Activated T-helper 1 cell treated with anti-CD3 and anti-CD28 coated beads, Interleukin-2, amount 50 U/mL, for 16 hours (primary cell): ENCODE measurements at places on chromosomes 2 and 18.

DNA sequence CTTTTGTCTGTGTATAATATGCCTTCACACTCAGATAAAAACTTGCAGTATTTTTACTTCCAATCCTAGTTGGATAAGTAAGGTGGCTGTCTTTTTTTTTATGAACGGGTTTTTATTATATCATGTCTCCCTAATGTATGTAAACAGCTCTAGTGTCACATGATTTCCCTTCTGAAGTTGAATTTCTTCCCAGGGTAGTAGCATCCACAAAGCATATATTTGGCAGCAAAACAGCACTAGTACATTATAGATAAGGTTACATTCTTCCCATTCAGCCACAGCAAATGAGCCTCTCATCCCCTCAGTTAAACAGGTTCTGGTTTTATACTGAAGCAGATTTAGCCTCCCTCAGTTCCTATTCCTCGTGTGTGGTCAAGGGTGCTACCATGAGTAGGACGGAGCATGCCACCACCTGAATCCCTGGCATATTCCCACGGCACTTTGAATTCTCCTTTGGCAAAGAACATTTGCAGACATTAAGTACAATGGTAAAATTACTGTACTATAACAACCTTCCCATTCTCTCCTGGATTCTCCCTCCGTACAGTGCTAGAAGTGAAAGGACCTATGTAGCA lies 15.4 kb upstream of the DTNA start:
- DNase-seq = no peak

DNA sequence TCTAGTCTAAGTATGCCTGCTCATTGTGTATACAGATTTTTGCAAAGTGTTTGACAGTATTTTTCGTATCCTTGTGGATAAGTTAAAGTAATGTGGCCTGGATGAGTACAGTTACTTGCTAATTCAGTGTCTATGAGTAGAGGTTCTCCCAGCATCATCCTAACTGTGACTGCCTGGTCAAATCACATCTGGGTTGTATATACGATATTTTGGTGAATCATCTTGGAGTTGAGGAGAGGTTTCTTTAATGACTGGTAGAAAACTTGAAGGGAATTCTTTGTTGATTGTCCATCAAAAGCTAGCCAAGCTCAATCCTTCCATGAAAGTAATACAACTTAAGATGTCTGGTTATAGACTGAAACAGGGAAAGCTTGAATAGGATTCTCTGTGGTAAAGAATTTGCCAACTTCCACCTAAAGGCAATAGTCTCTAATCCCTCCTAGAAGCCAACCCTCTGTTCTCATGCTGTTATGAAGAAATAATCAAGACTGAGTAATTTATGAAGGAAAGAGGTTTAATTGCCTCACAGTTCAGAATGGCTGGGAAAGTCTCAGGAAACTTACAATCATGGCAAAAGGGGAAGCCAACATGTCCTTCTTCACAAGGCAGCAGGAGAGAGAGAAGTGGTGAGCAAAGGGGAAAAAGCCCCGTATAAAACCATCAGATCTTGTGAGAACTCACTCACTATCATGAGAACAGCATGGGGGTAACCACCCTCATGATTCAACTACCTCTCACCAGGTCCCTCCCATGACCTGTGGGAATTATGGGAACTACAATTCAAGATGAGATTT lies 19.4 kb upstream of the RALBP1 start:
- no peak for DNase-seq

- DNase-seq = no peak
Observed at GRCh38 chr2:185245806-185246205, 492.8 kb upstream of the FSIP2 start.

- DNase-seq = no peak
Observed at GRCh38 chr18:71301596-71301995, 1012.8 kb downstream of the SOCS6 start.

DNA sequence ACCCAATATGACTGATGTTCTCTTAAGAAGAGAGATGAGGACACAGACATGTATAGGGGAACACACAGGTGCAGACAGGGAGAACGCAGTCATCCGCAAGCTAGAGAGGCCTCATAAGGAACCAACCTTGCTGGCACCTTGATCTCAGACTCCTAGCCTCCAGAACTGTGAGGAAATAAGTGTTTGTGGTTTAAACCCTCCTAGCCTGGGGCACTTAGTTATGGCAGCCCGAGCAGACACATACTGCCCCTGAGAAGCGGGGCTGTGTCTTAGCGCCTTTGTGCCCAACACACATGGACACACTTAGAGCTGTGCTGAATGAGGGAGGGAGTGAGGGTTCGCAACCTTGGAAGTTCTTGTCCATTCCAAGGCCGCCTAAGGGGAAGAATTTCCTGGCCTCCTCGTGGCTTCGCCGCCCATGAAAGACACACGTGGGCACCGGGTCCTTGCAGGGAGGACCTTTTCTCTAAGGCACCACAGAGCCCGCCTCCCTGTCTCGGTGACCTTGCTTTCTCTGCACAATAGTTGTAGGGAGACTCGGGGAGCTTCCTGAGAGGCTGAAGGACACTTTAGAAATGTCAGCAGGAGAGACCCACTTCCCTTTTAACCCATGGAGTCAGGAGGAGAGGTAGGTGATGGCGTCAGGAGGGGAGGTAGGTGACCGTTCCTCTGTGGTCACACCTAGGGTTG lies 224.5 kb upstream of the HDAC4 start:
- no peak for DNase-seq

DNA sequence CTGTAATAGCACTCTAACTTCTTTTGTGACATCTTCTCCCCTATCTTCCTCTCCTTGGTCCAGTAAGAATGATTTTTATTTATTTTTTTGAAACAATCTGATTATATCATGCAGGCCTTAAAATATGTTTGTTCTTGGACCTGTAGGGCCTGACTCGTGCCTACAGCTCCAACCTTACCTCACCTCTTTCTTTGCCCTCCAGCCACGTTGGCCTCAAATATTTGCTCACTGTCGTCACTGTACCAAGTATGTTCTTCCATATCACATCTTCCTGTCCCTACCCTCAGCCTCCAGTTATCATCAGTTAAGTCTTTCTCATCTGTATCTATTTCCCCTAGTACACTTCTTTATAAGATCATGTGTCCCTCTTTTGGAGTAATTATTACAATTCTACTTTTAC lies 125.5 kb downstream of the CDH7 start:
- no peak for DNase-seq

DNA sequence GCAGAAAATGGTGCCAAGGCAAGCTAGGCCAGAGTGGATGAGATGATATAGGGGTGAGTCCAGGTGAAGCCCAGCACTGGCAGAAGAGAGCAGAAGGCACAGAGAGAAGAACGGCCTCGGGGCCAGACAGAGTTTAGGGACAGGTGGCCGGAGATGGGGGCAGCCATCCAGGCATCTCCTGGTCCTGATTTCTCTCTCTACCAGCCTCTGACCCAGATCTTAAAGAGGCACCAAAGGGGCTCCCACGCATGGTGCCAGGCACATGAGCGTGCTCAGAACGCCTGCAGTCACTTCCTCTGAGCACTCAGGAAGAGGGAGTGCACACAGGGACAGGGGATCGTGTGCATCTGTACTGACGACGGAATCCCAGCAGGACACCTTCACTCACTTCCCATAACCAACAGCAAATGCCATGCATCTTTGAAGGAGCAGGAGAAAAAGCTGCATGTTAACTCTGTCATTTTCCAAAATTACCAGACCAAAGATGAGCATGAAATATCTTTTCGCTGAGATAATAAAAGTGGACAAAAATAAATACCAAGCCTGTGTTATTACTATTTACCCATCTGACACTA lies 427.8 kb upstream of the MYT1L start:
- DNase-seq = no peak

- no peak for DNase-seq
Observed at GRCh38 chr2:31378389-31378788, 36.2 kb downstream of the XDH start.

DNA sequence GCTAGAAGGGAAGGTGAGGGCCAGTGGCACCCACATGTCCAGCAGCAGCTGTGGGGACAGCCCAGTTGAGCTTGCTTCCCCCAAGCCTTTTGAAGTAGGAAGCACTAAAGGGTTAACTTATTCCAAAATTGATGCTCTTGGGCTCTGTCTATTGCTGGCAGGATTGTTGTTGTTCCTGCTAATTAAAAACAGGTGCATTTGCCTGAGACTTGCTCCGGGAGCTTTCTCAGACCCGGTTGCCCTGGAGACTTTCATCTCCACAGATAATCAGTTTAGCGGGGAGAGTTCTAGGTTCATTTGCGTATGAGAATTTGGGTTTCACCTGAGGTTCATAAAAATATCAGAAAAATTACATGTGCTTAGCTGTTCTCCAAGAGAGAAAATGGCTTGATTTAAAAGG lies 277.3 kb downstream of the LRATD1 start:
- no peak for DNase-seq

GRCh38 chr2:54572636-54573536 lies 116.8 kb downstream of the SPTBN1 start:
- DNase-seq = no peak

- DNase-seq = no peak
Observed at GRCh38 chr2:101330253-101330933, 21.9 kb upstream of the RNF149 start.

- DNase-seq = no peak
Observed at GRCh38 chr18:7597500-7597899, 30.4 kb downstream of the PTPRM start.

DNA sequence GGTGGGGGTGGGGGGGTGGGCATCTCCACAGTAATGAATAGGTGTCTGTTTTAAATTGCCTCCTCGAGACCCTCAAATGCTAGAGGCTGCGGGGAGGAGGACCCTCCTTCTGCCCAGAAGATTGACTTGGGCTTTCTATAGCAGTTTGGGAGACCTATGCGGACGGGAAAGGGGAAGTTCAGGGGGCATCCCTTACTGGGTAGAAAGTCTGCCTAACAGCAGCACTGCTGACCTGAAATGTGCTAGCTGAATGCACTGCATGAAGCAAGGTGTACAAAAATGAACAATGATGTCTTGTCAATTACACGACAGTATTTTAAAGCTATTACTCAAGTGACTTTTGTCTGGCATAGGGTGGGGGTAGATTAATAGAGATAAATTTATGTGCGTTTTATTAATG lies 2.5 kb downstream of the DCC start:
- DNase-seq = no peak

GRCh38 chr2:98037666-98038336 lies 42.1 kb upstream of the TMEM131 start:
- no peak for DNase-seq

- DNase-seq = no peak
Observed at GRCh38 chr2:104582471-104582870, 271.4 kb upstream of the POU3F3 start.

GRCh38 chr18:29439398-29439797 lies 1262.5 kb upstream of the CDH2 start:
- DNase-seq = no peak

GRCh38 chr18:28013066-28013465 lies 163.9 kb downstream of the CDH2 start:
- no peak for DNase-seq

- DNase-seq = no peak
Observed at GRCh38 chr18:23881778-23882177, 132.8 kb upstream of the TTC39C start.

DNA sequence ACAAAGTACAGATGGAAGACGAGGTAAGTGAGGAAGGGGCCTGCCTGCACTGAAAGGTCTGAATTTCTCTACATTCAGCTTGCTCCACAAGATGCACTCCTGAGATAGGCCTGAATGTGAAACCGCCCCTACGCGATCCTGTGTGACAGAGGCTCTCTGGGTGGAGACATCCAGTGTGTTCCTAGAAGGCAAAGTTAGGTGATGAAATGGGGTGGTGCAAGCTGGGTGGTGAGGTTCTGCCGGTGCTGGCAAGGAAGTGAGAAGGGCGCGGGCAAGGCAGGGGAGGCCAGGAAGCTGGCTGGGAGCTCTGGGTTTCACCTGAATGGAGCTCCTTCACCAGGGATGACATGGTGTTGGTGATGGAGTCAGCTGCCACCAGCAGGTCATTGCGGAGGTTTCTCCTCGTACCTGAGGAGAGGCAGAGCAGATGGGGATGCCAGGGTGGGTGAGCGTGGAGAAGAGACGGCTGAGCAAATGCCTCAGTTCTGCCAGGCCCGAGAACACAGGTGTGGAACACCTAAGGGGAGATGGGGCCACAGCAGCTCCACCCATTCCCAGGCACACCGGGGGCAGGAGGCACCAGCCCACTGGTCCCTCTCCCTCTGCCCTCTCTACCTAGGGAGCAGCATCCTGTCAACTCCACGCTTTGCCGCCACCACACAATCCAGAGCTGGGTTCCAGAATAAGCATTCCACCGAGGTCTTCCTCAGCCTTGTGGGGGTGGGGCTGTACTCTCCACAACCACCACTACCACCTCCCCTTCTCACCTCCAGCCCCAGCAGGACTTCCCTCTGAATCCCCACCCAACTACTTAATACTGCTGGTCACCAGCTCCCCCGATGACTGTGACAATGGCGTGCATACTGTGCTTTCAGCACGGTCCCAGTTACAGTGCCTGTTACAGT lies 45.5 kb upstream of the DNMT3A start:
- DNase-seq = no peak

DNA sequence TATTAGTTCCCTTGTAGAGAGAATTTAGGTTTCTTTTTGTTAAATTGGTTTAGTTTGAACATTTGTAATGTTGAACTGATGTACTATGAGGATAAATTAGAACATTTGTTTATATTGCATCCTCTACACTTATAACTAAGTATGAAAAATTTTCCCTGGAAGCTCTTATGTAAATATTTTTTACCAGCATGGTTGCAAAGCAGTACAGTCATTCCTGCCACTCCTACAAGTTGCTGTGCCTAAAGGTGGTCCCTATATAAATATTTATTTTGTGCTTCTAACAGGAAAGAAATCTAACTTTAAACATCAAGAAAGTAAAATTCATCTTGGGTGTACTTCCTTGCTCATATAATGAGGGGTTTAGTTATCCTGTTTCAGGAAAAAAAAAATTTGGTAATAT lies 14.2 kb downstream of the TWSG1 start:
- no peak for DNase-seq

DNA sequence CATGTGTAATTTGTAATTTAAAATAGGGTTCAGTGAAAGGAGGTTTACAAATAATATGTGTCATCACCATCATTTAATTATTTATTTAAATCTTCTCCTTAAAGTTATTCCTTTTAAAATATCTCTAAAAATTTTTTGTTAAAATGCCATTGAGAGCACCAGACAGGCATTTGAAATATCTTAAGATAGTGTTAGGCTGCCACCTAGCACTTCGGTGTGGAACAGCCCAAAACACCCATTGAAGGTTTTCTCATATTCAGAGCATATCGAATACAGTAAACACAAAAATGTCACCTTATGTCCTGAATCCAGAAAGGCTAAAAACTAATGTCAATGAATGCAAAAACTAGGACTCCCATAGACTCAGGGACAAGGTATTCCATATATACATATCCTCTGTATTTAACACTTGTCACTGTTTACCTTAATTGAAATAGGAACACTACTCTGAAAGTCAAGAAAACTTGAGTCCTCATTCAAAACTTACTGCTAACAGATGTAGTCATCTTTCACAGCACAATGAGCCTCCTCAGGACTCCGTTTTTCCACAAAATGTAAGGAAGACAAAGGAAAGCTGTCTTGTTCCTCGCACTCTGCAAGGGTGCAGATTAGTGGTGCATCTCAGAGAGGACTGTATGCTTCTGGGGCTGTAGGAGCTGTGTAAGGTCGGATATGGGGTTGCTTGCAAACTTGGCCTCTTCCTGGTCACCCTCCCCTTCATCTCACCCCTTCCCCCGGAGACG lies 329.5 kb downstream of the PAX3 start:
- DNase-seq = no peak

- no peak for DNase-seq
Observed at GRCh38 chr2:96122391-96122790, 6.0 kb upstream of the ADRA2B start.
